ENCODE measurements at places on chromosomes 5 and 9.

GRCh38 chr5:5141625-5142525 lies 1.7 kb downstream of the ADAMTS16 start:
- peak; percentile 33 for DNase-seq

DNA sequence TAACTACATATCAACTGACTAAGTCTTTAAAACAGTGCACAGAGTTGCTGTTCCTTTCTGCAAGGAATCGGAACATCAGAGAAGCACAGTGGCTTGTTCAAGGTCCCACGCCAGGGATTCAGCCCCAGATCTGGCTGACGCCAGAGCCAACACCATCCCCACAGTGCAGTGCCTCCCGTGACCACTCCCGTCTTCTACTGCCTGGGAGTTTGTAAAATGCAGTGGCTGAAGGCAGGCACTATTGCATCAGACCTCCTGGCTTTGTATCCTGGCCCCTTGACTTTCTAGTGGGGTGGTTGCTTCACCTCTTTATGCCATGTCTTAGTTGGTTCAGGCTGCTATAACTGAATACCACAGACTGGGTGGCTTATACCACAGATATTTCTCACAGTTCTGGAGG lies 131.0 kb downstream of the NSG2 start:
- no peak for DNase-seq

DNA sequence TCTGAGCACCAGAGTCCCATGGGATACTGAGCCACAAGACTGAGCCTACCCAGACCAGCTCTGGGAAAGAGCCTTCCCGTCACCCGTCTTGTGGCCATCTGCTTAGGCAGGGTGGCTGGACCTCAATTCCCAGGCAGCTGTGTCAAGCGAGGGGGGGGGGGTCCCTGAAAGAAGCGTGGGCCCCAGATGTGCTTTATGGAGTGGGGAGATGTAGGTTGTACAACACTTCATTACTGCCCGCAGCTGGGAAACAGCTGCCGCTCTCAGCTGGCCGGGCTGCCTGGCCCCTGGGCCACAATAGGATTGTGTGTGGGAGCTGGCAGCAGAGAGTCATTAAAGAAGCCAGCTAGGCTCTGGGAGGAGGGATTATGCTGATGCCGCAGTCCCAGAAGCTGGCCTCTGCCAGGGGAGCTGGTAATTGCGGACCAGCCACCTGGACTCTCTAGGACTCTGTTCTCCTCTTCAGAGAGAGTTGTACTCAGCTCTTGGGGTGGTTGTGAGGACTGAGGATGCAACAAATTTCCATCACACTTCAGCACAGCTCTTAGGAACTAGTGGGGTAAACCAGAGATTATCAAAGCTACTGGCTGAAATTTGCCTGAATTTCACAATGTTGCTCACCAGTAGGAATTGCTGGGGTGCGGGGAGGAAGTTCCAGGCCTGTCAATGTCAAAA lies 145.4 kb downstream of the GADD45G start:
- DNase-seq = no peak

DNA sequence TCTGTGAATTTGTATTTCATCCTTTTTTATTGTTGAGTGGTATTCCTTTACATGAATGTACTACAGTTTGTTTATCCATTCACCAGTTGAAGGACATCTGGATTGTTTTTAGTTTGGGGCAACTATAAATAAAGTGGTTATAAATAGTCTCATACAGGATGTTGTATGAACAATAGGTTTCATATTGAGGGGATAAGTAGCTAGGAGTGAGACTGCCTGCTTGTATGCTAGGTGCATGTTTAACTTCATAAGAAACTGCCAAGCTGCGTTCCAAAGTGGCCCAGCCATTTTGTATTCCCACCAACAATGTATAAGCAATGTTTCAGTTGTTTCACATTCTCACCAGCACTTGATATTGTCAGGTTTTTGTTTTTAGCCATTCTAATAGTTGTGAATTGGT lies 21.5 kb downstream of the OTULINL start:
- no peak for DNase-seq

- no peak for DNase-seq
Observed at GRCh38 chr9:114450833-114451706, 54.2 kb downstream of the WHRN start.

GRCh38 chr5:115811406-115811805 lies 5.1 kb downstream of the CDO1 start:
- no peak for DNase-seq

DNA sequence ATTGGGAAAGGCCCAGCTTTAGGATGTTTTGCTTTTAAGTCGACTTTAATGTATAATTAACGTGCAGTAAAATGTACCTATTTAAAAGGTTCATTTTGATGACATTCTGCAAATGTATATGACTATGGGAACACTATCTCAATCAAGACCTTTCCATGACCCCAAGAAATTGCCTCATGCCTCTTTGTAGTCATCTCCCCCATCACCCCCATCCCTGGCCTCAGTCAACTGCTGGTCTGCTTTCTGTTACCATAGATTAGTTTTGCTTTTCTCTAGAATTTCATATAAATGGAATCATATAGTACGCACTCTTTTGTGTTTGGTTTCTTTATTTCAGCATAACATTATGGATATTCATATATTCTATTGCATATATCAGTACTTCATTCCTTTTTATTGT lies 80.7 kb upstream of the C9orf72 start:
- no peak for DNase-seq

DNA sequence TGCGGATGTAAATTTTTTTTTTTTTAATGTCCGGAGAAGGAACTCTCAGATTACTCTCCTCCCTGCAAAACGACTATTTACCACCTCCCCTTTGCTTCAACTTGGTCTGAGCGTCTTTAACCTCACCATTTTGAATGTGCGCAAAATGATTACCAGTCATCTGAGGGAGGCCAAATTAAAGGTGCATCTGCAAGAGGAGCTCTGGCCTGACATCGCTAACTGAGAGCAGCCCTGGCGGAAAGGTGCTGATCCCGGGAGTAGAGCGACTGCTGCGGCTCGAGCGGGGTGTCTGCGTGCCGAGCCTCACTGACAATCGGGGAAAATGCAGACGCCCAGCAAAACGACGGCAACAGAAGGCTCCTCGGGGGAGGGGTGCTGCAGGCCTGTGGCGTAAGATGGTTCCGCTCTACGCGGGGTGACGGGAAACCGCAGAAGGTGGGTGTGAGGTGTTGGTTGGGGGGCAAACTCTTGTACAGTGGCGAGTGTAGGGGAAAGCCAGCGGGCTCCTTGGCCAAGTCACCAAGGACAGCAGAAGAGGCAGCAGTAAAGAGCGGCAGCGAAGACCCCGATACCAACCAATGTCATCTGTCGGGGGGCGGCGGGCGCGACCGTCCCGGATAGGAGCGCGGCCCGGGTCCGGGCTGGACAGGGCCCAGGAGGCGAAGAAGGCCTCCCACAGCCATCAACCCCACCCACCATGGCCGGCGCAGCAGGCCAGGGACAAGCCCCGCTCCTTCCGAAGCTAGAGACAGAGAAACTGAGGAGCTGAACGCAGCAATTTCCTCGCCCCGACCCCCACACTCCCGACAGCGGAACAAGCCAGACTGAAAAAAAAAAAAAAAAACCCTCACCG lies 557 bp downstream of the PJA2 start:
- peak; percentile 37 for DNase-seq

DNA sequence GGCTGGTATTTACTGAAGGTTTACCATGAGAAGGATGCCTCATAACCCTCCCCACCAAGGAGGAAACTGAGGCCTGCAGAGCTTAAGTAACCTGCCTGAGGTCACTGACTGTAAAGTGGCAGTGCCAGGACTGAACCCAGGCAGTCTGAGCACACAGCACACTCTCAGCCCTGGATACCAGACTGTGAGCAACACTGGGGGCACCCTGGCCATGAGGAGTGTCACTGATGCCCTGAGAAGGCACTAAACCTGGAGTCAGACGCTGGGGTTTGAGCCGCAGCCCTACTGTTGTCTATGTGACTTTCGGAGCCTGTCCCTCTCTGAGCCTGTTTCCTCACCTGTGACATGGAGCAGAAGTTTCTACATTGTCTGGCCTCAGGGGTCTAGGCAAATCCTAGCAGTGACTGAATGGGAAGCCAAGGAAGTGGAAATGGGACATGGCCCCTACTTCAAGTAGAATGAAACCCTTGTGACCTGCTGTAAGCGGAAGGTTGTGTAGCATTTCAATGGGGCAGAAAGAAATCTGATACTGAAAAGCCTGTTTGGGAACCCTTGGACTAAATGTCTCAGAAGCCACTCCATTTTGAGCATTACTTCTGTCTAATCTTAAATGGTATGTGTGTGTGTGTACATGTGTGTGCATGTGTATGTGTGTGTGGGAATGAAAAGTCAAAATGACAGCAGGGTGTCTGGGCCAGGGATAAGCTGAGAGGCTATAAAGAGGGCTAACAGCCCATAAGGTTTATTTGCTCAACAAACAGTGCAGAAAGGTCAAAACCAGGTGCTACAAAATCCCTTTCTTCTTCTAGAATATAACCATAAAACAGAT lies 36.0 kb downstream of the B4GALT1 start:
- no peak for DNase-seq

GRCh38 chr9:112017878-112018277 lies 121.3 kb downstream of the UGCG start:
- DNase-seq = no peak

DNA sequence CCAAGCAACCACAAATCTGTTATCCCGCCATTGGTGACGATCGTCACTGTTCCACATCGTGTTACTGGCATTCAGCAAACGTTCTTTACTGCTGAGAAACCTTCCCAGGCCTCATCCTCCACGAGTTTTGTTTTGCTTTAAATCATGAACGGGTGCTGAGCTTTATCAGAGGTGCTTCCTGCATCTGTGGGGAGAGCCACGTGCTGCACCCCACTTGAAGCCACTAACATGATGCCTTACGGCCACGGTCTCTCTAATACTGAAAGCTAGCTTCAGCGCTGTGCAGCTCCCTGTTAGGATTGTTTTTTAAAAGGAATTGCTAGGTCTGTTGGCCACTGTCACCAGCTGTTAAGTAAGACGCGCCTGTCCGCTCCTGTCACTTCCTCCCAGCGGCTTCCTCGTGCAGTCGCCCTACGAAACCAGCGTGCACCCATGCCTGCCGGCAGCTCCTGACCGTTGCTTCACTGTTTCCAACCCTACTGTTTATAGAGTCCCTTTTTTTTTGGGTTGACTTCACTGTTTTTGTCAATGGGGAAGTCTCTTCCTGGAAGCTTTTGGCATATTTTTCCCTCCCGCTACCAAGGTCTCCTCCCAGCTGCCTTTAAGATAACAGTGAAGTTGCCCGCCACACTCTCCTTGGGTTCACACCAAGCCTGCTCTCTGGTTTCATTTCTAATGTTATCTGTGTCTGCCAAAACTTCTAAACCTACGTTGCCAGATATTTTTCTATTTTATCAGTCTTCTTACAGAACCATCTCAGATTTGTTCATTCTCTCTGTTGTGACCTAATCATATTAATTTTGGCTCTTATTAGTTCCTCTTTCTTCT lies 20.3 kb downstream of the LPCAT1 start:
- peak; percentile 93 for DNase-seq

DNA sequence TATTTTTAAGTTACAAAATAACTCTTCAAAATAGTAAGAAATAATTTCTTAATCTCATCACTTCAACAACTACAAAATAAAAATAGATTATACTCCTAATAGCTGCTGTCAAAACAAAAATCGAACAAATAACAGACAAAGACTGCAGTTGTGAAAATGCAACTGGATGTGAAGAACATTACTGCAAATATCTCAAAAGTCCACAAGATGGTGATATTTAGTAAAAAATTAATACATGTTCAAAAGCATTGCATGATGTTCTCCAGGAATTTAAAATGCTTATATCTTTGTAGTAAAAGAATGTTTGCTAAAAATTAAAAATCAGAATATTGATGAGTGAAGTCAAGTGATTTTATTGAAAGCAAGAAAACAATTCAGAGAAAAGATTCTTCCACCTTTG lies 66.2 kb downstream of the MPDZ start:
- DNase-seq = no peak

DNA sequence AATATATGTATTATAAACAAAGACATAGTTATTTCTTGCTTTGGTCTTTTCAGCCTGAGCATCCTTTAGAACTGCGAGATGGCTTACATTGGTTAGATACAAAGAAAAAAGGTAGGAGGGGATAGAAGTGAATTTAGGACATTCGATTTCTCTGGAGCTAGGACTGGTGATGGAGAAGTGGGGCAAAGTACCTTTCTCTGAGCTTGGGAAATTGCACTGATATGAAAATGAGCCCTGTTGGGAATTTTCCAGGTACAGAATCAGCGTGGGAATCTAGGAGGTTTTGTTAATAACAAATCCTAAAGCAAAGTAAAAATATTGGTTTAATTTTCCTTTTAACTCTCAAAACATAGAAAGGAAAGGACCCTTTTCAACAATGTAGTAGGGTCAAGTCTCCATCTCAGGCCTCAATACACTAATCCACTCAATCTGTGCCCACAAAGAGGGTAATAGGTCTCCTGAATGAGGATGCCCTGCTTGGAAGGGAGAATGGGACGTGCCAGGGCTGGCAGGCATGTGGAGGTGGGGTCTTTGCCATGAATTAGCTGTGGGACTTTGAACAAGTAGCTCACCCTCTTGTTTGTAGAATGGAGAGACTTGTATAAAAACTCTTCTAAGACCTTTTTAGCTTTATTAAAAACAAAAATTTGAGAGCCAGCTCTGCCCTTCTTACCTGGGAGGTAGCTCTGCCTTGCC lies 17.7 kb downstream of the SNX18 start:
- DNase-seq = no peak

- no peak for DNase-seq
Observed at GRCh38 chr9:2723376-2724065, 6.2 kb downstream of the KCNV2 start.

- DNase-seq = no peak
Observed at GRCh38 chr9:95211028-95211427, 106.5 kb downstream of the FANCC start.

- DNase-seq = no peak
Observed at GRCh38 chr9:127131871-127132270, 9.4 kb upstream of the ANGPTL2 start.

GRCh38 chr9:83656032-83656680 lies 33.2 kb downstream of the IDNK start:
- no peak for DNase-seq

DNA sequence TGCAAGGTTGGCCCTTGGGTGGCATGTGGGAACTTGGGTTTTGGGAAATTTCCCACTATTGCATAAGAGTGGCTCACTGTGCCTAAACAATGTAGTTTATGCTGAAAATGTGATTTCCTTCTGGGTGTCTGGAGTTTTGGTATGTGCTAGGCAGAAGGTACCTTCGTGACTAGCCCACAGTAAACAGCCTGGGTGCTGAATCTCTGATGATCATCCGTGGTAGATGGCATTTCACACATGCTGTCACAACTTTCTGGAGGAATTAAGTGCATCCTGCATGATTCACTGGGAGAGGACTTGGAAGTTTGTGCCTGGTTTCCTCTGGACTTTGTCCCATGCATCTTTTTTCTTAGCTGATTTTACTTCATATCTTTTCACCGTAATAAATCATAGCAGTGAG lies 64.5 kb downstream of the LNPEP start:
- DNase-seq = no peak

- DNase-seq = no peak
Observed at GRCh38 chr5:65290677-65291076, 191.0 kb downstream of the ADAMTS6 start.

DNA sequence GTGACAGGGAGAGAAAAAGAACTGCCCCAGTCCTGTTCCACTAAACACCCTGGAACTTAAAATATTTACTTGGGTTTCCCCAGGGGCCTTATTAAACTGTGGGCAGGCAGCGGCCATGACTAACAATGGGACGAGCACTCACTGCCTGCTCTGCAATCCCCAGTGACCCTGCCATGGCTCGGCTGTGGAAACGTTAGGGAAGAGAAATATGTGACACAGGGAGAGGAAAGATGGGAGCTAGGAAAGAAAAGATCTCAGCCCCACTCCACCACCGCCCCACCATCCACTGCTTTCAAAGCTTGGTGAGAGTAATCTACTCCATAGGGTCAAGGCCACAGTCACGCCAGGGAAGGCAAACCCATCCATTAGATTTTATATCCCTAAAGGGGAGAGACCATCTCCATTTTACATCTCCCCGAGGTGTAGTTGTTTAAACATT lies 117.6 kb downstream of the EFNA5 start:
- no peak for DNase-seq

Measured in HL-60 (cell line).